ENCODE measurements at places on chromosomes 2 and 18.

DNA sequence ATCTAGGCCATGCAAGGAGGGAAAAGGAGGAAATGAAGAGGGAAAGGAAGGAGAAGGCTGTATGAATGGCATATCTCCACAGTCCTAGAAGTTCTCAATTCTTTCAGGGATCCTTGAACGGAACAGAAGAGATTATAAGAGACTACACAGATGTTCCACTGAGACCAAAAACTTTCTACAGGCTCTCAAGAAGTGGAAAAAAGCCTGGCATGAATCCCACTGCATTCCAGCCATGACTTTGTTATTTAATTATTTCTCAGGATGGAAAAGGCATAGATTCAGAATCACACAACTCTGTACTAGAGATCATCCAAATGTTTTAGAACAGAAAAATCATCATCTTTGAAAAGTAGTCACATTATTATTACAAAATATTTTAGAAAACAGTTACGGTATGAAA lies 131.7 kb upstream of the CDH20 start:
- no peak for DNase-seq

DNA sequence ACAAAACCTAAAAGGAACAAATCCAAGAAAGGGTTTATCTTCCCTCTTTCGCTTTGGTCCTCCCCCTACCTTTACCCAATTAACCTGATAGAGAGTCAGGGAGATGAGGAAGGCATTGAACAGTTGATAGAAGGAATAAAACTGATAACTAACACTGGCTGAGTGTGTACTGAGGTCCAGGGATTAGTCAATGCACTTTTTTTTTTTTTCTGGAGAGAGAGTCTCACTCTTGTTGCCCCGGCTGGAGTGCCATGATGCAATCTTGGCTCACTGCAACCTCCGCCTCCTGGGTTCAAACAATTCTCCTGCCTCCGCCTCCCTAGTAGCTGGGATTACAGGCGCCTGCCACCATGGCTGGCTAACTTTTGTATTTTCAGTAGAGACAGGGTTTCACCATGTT lies 250.2 kb upstream of the CWC22 start:
- no peak for DNase-seq

- DNase-seq: no peak
Measured at GRCh38 chr2:232567721-232568120, 17.2 kb downstream of the EIF4E2 start.

DNA sequence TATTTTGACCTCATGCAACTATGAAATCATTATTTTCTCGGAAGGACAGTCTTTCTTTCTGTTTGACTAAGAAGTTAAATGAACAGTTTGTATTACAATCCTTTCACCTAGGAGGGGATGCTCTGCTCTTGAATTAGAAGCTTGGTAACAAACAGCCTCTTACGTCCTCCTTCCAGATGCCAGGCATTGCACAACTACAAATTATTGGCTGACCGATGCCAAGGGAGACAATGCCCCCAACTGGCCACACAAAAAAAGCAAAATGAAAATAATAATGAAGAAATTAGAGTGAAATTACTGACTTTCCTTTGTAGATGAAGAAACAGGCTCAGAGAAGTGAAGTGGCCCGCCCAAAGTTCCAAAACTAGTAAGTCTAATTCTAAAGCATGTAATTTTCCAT lies 177.9 kb downstream of the CYRIA start:
- DNase-seq: no peak

GRCh38 chr2:47309472-47309951 lies 93.4 kb upstream of the MSH2 start:
- no peak for DNase-seq

DNA sequence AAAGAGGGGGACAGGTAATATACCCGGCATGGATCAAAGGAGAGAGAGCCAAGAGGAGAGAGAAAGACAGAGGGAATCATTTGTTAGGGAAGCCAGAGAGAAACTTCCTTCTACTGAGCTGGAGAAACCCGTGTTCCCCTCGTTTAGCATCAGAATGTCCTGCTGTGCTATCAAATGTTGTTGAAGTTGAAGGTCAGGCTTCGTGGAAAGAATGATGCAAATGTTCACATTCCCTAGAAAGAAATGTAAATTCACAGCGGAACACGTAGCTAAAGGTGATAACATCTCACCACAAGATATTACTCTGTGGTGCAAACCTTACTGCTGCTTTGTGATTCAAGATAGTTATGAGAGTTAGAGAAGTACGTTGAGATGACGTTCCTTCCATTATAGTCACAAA lies 258.1 kb downstream of the LNPK start:
- DNase-seq: no peak

- DNase-seq: no peak
Measured at GRCh38 chr2:45765007-45765727, 113.7 kb downstream of the PRKCE start.

GRCh38 chr2:226772389-226773179 lies 27.0 kb downstream of the IRS1 start:
- no peak for DNase-seq

DNA sequence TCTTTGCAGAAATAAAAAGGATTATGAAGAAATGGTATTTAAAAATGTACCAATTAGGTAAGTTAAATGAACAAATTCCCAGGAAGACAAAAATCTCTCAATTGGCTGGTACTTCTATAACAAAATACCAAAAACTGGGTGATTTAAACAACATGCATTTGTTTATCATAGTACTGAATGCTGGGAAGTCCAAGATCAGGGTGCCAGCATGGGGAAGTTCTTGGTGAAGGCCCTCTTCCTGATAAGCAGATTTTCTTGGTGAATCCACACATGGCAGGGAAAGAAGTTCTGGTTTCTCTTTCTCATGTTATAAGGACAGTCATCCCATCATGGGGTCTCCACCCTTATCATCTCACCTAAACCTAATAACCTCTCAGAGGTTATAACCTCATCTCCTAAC lies 271.6 kb upstream of the SETBP1 start:
- no peak for DNase-seq

DNA sequence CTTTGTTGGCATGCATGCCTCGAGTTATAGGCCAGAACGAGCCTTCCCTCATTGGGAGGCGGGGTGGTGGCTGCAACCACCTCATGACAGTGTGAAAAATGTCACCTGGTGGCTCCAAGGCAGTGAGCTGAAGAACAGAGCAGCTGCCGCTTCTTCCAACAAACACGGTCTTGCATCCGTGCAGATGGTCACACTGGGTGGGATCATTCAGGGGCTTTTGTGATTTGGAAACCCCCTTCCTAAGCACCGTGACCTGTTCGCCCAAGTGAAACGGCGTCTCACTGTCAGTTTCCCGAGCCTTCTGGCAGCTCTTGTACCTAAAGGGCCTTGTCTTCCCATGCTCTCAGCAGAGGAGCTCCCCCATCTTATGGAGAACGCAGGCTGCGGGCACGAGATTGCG lies 159.7 kb downstream of the NAPG start:
- DNase-seq: no peak

DNA sequence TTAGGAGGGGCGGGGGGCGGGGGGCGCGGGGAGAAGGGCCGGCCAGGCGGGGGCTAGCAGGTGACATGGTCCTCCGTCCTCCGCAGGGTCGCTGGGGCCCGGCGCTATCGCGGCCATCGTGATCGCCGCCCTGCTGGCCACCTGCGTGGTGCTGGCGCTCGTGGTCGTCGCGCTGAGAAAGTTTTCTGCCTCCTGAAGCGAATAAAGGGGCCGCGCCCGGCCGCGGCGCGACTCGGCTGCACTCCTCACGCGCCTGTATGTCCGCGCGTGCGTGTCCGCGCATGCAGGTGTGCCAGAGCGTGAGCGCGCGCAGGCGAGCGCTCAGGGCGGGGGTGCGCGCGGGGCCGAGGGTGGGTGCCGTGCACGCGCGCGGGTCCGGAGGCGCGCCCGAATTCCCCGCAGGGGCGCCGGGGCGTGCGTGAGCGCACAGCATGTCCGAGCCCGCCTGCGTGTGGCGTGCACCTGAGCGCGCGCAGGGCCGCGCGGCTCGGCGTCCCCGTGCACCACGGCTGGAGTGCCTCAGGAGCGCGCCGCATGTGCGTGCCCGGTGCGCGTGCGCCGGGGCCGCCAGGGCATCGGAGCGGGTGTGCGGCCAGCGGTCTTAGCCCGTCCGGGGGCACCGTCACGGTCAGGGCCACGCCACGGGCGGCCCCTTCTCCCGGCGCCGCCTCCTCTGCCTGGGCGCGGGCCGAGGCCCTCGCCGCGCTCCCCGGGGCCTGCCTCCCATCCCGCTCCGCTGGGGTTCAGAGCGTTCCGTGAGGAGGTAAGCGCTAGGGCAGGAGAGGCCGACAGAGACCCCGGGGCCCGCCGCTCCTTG lies 6.3 kb downstream of the SNORC start:
- DNase-seq: peak; percentile 15

DNA sequence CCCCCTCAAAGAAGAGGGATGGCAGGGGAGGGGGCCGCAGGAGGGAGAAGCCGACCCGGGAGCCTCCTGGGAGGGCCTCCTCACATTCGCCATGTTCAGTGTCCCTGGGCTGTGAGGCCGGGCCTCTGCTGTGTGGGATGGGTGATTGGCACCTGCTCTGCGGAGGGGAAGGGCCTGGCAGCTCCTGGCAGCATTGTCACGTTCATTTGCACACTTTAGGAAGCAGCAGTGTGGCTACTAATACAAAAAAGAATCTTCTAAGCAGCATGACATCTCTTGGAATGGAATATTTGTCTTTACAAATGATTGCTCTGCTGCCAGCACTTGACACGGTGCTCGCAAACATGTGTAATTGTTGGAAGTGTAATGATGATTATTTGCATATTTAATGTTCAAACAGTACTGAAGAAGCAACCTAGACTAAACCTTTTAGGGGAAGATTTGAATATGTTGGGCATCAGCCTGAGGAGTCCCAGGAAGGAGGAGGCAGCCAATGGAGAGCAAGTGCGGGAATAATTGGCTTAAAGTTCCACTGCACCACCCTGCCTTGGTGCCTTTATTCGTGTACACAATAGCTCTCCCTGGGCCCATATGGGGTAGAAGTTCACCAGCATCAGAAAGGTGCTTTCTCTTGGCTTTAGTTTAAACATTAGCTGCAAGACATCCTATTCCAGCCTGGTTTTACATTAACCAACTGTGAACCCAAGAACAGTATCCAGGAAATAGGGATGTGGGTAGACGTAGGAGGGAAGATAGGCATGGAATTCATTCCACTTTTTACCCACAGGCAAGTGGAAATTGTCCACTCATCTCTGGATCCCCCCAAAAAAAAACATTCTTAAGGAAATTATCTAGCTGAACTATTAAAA lies 404.9 kb downstream of the TMEM182 start:
- DNase-seq: no peak

- no peak for DNase-seq
Measured at GRCh38 chr2:233255151-233255550, 3.7 kb downstream of the ATG16L1 start.

- no peak for DNase-seq
Measured at GRCh38 chr2:237055386-237056100, 30.1 kb upstream of the COPS8 start.

DNA sequence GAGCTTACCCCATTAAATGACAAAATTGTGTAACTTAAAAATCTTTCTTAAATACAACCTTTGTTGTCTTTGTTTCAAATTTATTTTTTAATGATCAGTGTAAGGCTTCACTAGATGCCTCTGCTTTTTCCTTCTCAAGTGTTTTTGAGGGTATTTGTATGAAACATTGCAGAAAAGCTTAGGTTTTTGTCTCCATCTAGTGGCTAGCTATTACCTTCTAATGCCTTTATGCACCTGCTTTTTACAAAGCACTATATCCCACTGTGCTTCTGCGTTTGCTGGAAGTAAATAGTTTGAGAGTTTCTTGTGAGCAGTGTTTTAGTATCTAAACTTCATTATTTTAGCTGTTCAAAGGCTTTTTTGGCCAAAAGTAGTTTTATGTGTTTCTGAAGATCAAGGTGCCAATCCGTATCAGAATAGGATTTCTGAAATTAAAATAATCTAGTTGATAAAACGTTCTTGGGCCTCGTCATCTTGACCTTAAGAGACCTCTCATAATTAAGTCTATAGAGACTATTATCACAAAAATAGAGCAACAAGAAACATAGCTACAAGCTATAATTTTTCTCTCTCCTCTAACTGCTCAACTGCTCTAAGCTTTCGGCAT lies 47.0 kb downstream of the IWS1 start:
- no peak for DNase-seq

DNA sequence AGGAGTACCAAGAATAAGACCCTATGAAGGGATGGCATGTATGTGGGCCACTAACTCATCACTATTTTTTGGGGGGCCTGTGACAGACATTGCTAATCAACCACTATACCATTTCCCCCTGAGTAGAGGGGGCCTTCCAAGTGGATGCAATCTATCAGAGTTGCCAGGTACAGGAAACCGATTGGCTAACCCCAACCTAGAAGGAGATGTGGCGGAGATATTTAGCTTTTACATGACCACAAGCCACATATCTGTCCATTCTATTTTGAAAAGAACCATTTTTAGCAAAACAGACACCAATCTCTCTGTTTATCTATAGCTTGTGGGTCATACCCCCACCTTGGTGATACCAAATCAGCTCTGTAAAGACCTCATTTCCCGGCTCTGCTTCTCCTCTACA lies 51.0 kb downstream of the PAX8 start:
- DNase-seq: no peak

DNA sequence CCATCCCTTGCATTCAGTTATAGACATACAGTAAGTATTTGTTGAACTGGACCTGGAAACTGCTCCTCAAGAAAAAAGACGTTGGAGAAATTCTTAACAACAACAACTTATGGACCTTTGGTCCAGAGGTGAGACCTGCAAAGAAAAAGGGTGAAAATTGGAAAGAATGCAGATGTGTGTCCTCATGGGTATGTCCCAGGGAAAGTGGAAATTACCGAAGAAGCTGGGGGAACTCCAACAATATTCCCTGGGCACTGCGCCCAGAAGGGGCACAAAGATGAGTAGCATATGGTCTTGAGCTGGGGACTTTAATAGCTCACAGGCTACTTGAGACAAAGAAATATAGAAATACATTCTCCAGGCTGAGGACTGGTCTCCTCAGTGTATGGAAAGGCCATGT lies 35.5 kb upstream of the YWHAQ start:
- no peak for DNase-seq

DNA sequence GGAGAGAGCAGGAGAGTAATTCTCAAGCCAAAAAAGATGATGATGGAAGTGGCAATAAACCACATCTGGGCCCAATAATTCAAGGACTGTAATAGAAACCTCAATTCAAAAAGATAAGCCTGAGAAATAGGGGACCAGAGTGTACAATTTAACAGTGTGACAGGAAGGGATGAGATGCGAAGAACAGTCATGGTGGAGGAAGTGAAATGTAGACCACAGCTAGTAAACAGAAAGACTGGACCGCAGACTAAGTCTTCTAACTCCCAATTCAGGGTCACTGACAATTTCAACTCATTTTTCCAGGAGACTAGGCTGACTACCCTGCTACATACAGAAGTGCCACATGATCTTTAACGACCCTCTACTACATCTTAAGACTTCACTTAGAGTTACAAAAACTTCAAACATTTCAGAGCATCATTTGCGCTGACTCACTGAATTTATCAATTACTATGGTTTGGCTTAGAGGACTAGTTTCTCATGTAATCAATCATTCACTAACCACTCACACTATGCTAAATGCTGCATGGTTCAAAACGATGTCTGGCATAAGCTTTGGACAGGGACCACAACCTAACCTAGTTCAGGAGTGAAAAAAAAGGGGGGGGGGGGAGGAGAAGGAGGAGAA lies 9.0 kb downstream of the CUL3 start:
- no peak for DNase-seq
